Daoy (cell line): ENCODE measurements at places on chromosomes 7 and 10. TPM values are rescaled to one million over a fixed set of nuclear protein-coding genes. Genes with fewer than 3 reads are reported as not detected.
A peak's percentile ranks its signal among the peaks of the same experiment; 100 is the strongest.

The NEUROD6 gene
- total RNA-seq = not detected in 2 replicates

The HOXA2 gene
- 11.4 and 12.1 TPM in 2 replicates for total RNA-seq

The SFXN3 gene
- 14.7 and 32.1 TPM in 2 replicates for total RNA-seq

The ZNF488 gene
- 0.97 and 1.1 TPM in 2 replicates for total RNA-seq

The LRMDA gene
- total RNA-seq = 1.6 TPM in 1 of 2 replicates, not detected in the other

The MSS51 gene
- total RNA-seq = 0.15 and 0.57 TPM in 2 replicates

The NUTM2B gene
- 0.11 TPM in 1 of 2 replicates, not detected in the other for total RNA-seq

- DNase-seq = no peak
Measured at GRCh38 chr10:70357565-70357964, 24.9 kb downstream of the LRRC20 start.

DNA sequence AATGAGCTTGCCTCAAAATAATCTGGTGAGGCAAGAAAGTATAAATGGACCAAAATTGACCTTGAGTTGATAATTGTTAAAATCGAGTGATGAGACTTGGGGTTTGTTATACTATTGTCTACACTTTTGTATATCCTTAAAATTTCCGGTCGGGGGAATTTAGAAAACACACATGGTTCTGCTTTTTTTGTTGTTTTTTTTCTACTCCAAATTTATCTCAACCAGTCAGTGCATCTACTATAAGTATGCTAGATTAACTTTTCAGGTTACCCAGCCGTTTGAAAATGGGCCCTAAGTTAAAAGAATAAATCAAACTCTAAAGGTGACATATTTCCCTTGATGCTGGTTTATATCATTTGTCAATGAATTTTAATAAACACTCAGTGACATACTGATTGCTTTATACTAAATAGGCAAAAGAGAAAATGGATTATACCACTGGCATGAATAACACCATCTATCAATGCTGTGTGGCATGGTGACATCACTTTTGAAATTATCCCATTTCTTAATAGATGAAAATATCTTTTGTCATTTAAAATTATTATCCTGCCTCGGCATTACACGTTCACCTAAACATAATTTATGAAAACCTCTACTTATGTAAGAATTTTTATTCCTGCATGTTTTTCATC, 40.3 kb upstream of the ST8SIA6 start:
- DNase-seq = no peak

DNA sequence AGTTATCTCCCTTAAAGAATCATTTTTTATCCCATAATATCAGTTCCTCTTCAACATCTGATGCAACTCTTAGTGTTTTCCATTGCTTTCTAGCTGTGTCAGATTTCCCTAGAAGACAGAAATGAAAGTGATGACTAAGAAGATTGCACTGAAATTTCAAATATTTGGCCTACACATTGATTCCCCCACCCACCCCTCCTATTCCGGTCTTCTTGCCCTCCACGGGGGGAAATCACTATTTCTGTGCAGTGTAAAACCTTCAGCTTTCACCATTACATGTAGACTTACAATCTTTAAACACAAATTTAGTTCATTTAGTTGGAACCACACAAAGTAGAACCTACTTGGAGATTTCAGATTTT, 63.7 kb upstream of the IL6 start:
- no peak for DNase-seq

DNA sequence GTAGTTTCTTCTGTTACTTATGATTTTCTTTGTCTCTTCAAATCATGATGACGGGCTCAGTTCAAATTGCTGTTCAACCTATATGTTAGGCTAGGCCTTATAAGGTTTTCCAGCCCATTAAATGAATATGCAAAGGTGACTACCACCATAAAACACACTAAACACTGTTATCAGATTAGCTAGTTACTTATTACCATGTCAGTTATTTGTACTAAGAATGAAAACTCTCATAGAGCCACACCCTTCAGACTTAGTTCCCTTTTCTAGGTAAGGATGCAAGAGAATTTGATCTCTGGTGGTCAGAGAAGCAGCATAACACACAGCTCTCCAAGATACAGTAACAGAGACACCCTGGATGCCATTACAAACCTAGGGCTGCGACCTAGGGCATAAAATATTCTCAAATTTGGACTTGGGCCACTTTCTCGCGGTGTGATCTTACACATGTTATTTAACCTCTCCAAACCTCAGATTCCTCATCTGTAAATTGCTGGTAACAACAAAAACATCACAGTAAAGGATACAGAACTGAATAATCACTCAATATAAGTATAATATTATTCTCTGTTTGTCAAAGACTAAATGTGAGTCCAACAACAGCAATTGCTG, 35.6 kb downstream of the ANKMY2 start:
- no peak for DNase-seq

GRCh38 chr10:30857803-30858202, 173.9 kb downstream of the ZNF438 start:
- DNase-seq = no peak

DNA sequence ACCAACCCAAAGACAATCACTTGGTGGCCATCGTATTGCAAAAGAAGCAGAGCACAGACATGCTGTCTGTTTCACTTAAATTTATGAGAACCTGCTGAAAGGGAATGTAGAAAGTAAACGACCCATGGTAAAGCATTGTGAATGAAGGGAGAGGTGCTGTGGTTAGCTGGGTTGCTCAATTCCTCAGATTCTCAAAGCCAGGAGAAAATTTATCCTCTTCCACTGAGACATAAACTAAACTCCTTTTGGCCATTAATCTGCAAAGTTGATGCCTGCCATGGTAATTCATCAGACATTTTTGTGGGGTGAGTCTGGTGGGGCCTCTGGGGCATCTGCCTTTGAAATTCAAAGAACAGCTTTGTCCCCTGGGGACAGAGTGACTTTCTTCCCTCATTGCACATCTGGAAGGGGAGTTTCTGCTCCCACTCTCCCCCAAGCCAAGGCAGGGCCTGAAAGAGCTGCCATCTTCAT, 951.0 kb downstream of the LRMDA start:
- peak; percentile 28 for DNase-seq

GRCh38 chr10:119803264-119803663, 69.4 kb downstream of the MCMBP start:
- peak; percentile 33 for DNase-seq

GRCh38 chr7:27870595-27870994, 130.6 kb downstream of the TAX1BP1 start:
- DNase-seq = no peak

DNA sequence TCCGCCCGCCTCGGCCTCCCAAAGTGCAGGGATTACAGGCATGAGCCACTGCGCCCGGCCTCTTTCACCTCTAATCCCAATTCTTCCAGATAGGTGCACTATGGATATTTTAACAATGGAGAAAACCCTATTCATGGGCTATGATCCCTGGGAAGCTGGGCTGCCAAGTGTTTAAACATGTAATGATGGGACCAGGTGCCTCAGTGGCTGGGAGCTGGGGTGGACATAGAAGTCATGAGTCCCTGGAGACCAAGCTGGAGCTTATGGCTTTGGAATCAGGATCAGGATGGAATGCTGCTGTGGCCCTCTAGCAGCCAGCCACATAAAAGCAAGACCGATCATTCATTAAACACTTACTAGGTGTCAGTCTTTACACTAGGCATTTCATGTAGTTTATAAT, 41.8 kb upstream of the IGFBP3 start:
- DNase-seq = no peak
